ENCODE measurements at places on chromosomes 5 and 9.

DNA sequence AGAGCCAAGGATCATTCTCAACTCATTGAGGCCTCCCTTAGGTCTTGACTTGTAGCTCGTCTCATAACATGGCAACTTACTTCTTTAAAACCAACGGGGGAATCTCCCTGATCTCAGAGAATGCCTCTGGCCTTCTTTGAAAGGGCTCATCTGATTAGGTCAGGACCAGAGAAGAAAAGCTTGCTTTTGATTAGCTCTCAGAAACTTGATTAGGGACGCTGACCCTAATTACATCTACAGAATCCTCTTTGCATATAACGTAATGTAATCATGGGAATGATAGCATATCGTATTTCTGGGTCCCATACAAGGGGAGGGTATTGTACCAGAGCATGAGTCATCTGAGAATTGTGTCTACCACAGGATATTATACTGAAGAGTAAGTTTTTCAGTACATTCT is 125.1 kb upstream of the SH3GL2 start:
- no peak for DNase-seq
- H3K4me3 ChIP-seq, result no peak overlapping the region
- H3K27me3 ChIP-seq, result no peaks in the 10 kb centered on the region
- no peak overlapping the region for H3K27ac ChIP-seq

DNA sequence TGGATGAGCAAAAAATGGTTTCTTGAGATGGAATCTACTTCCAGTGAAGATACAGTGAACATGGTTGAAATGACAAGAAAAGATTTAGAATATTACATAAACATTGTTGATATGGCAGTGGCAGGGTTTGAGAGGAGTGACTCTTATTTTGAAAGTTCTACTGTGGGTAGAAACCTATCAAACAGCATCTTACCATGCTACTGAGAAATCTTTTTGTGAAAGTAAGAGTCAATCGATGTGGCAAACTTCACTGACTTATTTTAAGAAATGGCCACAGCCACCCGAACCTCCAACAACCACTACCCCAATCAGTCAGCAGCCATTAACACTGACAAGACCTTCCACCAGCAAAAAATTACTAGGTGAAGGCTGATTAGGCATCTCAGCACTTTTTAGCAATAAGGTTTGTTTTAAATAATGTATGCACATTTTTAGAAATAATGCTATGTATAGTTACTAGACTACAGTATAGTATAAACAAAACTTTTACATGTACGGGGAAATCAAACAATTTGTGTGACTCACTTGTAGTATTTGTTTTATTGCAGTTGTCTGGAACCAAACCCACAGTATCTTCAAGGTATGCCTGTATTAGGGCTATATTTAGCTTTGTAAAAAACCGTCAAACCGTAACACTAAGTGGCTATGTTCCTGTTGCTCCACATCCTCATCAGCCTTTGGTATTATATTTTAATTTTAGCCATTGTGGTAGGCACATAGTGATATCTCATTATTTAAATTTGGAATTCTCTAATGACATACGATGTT is 30.6 kb upstream of the ADAMTS6 start:
- no peak overlapping the region for H3K4me3 ChIP-seq
- no peak overlapping the region for H3K27ac ChIP-seq
- DNase-seq, result no peak
- H3K4me1 ChIP-seq, result no peaks in the 10 kb centered on the region

DNA sequence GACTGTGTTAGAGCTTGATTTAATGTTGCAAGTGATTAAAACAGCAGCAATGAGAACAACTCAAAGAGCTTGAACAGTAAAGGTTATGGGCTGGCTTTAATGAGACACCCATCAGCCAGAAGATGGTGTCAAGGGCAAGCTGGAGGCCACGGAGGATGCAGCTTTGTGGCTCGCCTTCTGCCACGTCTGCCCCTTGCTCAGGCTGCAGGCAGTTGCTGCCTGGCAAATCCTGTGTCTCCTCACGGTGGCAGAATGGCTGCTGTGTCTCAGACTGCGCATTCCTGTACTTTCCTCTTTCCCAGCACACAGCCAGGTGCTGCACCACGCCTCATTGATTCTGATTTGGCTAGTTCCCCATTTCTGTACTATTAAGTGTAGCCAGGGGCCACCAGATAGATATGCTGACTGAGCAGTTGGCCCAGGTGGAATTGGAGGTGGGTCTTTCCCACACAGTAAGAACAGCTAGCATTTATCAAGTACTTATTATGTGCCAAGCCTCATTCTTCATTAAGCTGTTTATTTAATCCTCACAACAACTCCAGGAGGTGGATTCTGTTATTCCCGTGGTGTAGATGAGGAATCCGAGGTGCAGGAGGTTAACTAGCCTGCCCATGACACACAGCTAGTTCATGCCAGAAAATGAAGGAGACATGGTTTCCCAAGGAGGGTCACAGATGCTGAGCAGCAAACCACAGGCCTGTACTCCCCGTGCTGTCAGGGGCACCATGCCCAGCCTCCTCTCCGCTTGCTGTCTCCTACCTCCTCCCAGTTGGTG is 3.5 kb downstream of the NXNL2 start:
- DNase-seq, result no peak
- H3K4me3 ChIP-seq, result no peak overlapping the region
- H3K4me1 ChIP-seq, result peaks cover 14% of the 10 kb centered on the region

- no peaks in the 10 kb centered on the region for H3K27me3 ChIP-seq
- no peaks in the 10 kb centered on the region for H3K4me1 ChIP-seq
- H3K36me3 ChIP-seq, result no peaks in the 10 kb centered on the region
- H3K4me3 ChIP-seq, result no peak overlapping the region
Measured at GRCh38 chr9:114316605-114317230, 6.2 kb upstream of the ORM1 start.

DNA sequence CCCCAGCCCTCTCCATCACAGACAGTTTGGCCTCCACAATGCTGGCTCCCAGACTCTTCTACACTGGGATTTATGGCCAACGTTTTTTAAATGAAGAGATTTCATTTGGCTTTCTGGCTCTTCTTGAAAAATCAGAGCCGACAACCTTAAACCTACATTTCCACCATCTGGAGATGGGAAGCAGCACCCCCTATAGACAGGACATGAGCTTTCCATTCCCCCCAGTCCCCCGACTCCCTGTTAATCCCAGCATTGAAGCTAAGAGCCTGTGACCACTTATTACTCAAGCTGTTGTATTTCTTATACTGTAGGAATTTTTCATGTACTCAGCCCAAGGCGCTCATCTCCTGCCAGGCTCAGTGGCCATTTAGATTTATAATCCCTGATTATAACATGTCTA is 34.0 kb upstream of the AFAP1L1 start:
- H3K4me1 ChIP-seq, result no peaks in the 10 kb centered on the region
- DNase-seq, result no peak
- H3K27ac ChIP-seq, result no peak overlapping the region
- no peaks in the 10 kb centered on the region for H3K27me3 ChIP-seq
- peaks cover 3% of the 10 kb centered on the region for H3K36me3 ChIP-seq

- no peak for DNase-seq
- H3K4me3 ChIP-seq, result no peak overlapping the region
- peaks cover 6% of the 10 kb centered on the region for H3K4me1 ChIP-seq
- H3K27me3 ChIP-seq, result no peaks in the 10 kb centered on the region
- no peak overlapping the region for H3K27ac ChIP-seq
- no peaks in the 10 kb centered on the region for H3K36me3 ChIP-seq
Measured at GRCh38 chr5:32449262-32449661, 4.7 kb upstream of the ZFR start.

DNA sequence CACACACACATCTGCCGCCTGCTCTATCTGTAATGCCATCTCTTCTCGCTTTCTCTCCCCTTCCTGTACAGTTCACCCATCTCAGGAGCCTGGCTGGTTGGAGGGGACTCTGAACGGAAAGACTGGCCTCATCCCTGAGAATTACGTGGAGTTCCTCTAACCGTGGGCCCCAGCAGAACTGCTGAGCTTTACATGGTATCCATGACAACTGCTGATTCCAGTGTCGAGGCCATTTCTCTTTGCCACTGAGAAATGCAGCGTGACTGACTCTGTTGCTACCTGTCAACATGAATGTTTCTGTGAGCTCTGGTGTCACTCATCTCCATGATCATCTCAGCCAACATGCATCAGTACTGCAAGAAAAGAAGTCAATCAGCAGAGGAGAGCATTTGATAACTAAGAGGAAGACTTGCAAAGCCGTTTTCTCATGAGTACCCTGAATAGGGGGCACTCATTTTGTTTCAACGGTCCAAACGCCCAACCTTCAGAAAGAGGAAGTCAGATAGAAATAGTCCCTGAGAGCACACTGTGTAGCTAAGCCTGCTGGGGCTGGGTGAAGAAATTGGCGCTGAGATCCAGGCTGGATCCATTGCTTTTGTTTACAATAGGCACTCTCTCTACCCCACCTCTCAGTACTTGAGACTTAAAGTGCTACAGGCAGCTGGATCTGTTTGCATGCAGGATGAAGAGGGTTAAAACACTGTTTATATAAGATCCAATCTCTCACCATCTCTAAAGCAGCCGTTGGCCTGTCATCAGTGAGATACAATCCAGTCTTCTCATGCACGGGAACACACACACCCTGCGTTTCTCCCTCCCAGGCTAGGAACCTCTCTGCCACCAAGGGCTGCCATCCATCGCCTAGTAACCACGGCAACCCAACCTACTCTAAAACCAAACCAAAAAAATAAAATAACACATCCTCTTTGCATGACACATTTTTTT is 180.9 kb downstream of the NR3C1 start:
- no peak for DNase-seq
- H3K4me1 ChIP-seq, result peaks cover 26% of the 10 kb centered on the region
- no peaks in the 10 kb centered on the region for H3K36me3 ChIP-seq
- H3K27me3 ChIP-seq, result no peaks in the 10 kb centered on the region
- H3K27ac ChIP-seq, result peak overlapping the region; percentile 65

DNA sequence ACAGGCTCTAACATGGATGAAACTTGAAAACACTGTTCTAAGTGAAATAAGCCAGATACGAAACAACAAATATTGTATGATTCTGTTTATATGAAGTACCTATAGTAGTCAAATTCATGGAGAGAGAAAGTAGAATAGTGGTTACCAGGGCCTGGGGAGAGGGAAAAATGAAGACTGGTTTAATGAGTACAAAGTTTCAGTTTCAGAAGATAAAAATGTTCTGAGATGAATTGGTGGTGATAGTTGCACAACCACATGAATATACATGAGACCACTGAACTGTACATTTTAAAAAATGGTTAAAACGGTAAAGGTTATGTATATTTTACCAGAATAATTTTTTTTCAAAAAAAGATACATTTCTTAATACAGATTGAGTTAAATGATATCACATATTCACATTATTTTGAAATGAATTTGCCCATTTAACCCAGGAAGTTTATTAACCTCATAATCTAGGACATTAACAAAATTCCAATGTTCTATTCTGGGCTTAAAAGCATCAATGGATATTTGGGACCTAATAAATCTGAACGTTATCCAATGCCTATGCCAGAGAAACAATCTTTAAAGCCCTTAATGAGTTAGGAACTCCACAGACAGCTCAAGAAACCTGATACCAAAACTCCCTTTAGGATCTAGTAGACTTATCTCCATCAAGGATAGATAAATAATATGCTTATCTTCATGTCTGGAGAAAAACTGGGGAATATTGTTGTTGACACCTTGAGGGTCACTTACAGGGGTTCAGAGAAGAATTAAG is 521.3 kb downstream of the EFNA5 start:
- no peak overlapping the region for H3K27ac ChIP-seq
- no peaks in the 10 kb centered on the region for H3K27me3 ChIP-seq
- H3K4me3 ChIP-seq, result no peak overlapping the region
- H3K4me1 ChIP-seq, result no peaks in the 10 kb centered on the region

DNA sequence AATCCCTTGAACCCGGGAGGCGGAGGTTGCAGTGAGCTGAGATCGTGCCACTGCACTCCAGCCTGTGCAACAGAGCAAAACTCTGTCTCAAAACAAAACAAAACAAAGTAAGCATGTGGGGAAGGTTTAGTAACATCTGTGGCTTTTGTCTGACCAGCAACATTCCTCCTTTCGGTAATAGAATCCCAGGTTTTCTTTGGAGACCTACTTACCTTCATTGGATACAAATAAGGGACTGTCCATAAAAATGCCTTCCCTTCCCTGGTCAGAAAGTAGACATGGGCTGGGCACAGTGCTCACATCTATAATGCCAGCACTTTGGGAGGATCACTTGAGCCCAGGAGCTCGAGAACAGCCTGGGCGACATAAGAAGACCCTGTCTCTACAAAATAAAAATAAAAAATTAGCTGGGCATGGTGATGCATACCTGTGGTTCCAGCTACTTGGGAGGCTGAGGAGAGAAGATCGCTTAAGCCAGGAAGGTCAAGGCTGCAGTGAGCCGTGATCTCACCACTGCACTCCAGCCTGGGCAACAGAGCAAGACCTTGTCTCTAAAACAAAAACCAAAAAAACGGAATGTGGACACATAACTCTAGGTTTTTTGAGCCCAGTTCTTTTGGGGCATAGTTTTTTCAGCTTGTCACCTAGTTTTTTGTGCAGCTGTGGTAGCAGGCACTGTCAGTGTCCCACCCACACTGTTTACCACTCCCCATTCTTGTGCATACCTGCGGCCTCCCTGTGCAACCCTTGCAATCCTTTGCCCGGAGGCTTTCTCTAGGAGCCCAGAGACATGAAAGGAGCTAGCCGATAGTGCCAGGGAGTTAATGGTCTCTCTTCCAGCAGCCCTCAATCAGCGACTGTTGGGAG is 9.0 kb upstream of the SPINK4 start:
- peaks cover 2% of the 10 kb centered on the region for H3K4me1 ChIP-seq
- H3K27ac ChIP-seq, result no peak overlapping the region
- no peaks in the 10 kb centered on the region for H3K27me3 ChIP-seq
- no peaks in the 10 kb centered on the region for H3K36me3 ChIP-seq

GRCh38 chr9:131056781-131057506 is 39.4 kb upstream of the AIF1L start:
- no peak overlapping the region for H3K27ac ChIP-seq
- no peaks in the 10 kb centered on the region for H3K4me1 ChIP-seq
- no peak for DNase-seq
- H3K27me3 ChIP-seq, result no peaks in the 10 kb centered on the region

DNA sequence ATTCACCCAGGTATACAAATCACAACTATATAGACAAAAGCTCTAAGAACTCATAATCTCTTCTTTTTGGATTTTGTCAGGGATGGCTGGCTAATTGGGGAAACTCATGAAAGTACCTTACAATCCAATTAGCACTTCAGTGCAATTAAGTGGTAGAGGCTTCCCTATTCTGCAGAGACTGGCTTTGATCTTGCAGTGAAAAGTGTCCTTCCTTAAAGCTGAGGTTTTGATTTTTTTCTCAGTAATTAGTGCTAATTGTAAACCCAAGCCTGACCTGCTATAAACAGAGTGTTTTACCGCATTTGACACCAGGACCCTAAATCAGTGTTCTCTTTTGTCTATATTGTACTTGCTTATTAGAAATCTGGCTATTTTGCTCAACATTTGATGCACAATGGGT is 294.0 kb upstream of the EFNA5 start:
- no peaks in the 10 kb centered on the region for H3K36me3 ChIP-seq
- H3K27me3 ChIP-seq, result no peaks in the 10 kb centered on the region
- DNase-seq, result no peak
- H3K4me3 ChIP-seq, result no peak overlapping the region
- no peaks in the 10 kb centered on the region for H3K4me1 ChIP-seq

Data from upper lobe of right lung (tissue), 1 donor.